ENCODE measurements at places on chromosomes 11 and 22.

GRCh38 chr22:23121424-23121823 is 20.4 kb downstream of the RSPH14 start:
- DNase-seq = no peak

DNA sequence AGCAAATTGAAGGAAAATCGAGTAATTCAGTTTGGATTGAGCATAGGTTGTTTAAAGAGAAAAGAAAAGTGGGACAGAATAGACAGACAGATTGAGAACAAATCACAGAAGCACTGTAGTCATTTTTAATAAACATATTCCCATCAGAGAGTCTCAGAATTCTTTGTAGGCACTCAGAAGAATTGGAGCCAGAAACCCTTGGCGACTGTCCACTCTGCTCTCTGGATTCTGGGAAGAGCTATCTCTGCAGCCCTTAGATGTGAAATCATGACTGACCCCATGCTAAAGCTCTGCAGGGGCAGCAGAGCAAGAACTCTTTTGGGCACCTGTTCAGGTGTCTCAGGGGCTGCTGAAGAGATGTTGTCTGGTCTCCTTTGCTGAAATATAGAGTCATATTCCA is 223.7 kb upstream of the KIRREL3 start:
- no peak for DNase-seq

DNA sequence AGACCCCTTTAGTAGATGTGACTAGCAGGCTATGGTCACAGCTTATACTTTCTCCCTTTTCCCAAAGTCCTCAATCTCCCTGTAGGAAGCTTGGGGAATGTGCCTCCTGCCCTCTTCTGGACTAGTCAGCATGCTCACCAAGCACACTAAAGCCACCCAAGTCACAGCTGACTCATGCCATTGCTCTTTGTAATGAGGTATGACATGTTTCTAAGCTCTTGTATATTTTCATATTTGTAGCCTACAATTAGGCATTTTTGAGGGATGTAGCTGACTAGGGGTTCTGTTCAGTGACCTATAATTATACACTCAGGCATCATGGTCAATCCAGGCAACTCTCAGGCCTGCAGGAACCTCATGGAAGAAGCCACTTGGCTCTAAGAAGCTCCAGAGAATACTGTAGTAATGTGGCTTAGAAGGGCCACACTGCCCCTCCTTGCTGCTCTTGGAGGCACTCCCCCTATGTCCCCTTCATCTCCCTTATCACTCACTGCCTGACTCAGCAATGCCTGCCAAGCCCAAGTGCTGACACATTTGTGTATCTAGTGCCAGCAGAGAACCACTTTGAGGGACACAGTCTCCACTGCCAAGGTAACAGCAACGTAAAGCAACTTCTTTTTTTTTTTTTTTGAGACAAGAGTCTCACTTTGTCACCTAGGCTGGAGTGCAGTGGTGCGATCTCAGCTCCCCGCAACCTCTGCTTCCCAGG is 86.2 kb downstream of the RPL27A start:
- DNase-seq = no peak

GRCh38 chr11:124834526-124835180 is 30.6 kb upstream of the ROBO3 start:
- DNase-seq = no peak

DNA sequence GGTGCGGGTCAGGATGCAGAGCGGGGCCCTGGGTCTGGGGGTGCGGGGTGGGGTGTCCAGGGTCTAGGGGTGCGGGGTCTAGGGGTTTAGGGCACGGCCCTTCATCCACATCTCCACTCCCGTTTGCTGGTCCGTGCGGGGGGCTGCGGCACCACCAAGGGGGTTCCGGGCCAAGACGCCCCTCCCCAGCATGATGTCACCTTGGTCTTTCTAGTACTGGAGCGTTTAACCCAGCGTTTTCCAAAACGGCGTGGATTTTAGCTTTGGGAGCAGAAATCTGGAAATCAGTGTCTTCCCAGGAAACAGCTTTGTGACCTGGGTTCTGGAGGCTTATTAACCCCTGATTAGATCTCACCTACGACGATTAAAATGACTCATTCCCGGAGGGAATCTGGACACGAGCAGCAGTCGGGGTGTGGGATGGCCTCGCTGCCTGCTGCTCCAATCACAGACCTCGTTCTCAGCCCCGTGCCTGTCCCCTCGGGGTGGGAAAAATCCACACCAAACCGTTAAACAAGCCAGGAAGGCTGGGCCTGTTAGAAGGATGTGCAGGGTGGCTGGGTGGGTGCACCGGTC is 759 bp downstream of the AP2A2 start:
- DNase-seq = peak; percentile 25

- no peak for DNase-seq
Measured at GRCh38 chr11:129643031-129643721, 172.5 kb upstream of the TMEM45B start.

DNA sequence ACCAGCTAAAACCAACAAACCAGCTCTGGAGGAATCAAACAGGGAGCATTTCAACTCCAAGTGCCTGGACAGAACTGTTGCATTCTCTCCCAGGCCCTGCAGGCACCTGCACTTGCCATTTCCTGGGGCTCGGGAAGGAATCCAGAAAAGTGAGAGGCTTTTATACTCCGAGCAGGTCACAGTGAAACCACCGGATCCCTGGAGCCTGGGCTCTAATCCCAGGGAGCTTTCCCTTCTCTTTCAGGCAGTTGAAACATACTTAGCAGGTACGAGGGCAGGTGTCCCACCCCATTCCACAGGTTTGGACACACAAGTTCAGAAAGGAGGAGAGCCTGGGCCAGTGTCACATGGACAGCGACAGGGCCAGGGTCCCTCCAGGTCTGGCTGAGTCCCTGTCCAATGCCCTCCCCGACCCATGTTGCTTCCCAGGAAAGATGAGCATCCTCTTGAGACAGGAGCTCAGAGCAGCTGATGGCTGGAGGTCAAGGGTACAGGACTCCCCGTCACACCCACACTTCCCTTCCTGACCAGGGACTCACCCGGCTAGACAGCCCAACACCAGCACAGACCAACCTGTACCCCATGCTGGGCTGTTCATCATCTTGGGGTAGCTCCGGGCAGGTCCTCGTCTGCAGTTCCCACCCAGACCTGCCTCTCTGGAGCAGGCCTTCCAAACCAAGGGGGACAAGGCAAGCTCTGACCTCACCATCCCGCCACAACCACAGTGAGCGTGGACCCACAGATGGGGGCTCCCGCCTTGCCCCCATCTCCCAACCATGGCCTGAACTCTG is 49.9 kb upstream of the CD5 start:
- DNase-seq = no peak

- DNase-seq = no peak
Measured at GRCh38 chr22:40070701-40071100, 75.9 kb downstream of the FAM83F start.

DNA sequence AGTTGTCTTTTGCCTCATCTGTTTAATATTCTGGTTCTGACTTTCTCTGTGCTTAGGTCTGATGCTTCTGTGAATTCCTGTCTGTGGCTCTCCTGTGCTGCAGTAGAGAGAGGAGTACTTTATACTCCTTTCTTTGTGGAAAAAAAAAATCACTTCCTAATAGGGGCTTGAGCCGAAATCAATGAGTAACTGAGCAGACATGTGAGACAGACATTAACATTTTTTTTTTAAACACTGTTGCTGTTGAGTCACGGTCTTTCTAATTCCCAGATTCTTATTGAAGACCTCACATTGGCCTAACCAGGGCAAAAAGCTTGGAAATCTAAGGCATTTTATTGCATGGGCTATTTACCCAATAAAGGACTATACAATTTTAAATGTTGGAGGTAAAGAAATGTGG is 86.1 kb downstream of the GRM5 start:
- DNase-seq = no peak

- DNase-seq = no peak
Measured at GRCh38 chr11:70901951-70902521, 350.3 kb downstream of the SHANK2 start.

DNA sequence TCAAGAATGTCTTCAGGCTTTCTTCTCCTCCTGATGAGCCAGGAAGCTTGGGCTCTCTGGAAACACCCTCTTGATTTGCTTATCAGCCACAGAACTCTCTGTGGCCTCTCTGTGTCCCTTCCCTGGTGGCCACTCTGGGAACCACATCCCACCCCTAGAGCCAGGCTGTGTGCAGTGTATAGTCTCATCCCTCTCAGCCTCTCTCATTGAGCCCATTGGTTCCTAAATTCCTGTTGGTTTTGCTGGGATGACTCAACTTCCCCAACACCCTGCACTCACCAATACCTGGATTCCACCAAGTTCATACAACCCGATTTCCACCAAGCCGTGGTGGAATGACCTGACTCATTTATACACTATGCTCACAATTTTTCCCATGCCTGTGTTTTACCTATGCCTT is 5.2 kb downstream of the IRAG1 start:
- no peak for DNase-seq

DNA sequence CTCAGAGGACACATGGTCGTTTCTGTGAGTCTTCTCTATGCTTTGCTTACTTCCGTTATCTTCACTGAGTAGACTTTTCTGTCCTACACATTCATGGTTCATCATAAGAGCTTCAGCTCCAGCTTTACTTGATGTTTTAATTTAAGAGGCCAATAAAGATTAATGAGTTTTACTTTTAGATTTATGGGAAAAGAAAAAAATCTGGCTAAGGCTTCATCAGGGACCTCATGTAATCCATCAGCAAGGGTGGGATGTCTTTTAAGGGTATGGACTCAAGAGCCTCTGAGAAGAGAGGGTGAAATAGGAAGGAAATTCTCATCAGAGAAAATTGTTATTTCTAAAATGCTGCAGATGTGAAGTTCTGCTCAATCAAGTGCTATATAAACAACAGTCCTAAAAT is 963.0 kb upstream of the RAG2 start:
- no peak for DNase-seq

DNA sequence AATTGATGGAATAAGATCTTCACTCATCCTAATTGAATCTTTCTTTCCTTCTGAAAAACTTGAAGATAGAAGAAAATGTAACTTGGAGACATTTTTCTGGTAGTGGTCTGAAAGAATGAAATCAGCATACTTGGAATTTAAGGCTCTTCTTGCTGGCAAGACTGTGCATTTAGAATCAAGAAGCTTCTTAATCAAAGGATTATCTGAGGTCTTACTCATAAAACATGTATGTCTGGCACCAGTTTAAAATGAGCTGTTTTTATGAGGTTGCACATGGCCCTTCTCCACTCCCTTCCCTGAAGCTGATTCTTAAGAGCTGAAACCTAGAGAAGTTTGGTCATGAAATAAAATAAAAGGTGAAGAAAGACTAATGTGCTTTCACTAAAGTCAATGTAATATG is 77.3 kb downstream of the ARHGEF12 start:
- DNase-seq = no peak

DNA sequence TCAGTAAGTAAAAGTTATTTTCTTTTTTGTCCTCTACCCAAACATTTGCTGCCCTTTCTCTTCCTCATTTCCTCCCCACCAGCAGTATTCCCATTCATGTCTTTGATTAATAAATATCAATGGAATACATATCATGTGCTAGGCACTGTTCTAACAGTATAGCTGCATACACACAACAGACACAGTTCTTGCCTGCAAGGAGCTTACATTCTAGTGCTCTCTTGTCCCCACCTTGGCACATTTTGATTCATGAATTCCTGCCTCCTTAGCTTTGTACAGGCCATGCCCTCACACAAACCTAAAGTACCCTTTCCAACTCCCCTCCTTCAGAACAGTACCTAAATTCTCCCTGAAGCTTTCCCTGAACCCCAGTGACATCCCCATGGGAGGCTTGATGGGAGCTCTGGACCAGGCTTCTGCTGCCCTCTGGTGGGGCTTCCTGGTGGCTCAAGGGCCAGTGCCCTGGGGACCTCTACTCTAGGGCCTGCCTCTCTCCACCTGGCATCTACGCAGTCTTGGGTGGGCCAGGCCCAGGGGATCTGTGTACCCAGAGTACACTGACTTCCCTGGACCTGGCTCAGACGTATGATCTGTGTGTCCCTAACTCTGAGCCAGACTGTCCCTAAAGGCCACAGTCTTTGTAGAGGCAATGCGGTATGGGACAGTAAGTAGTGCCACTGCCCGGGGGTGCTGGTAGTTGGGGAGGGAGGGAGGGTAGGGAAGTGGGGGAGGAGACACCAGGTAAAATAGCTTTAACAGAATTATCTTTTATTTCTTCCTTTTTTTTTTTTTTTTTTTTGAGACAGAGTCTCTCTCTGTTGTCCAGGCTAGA is 14.1 kb downstream of the RPS13 start:
- DNase-seq = no peak

- DNase-seq = no peak
Measured at GRCh38 chr11:45362636-45363035, 76.5 kb upstream of the SYT13 start.

- peak; percentile 15 for DNase-seq
Measured at GRCh38 chr22:17266251-17266971, 47.2 kb upstream of the ADA2 start.

- no peak for DNase-seq
Measured at GRCh38 chr11:30774496-30775232, 188.5 kb upstream of the MPPED2 start.

DNA sequence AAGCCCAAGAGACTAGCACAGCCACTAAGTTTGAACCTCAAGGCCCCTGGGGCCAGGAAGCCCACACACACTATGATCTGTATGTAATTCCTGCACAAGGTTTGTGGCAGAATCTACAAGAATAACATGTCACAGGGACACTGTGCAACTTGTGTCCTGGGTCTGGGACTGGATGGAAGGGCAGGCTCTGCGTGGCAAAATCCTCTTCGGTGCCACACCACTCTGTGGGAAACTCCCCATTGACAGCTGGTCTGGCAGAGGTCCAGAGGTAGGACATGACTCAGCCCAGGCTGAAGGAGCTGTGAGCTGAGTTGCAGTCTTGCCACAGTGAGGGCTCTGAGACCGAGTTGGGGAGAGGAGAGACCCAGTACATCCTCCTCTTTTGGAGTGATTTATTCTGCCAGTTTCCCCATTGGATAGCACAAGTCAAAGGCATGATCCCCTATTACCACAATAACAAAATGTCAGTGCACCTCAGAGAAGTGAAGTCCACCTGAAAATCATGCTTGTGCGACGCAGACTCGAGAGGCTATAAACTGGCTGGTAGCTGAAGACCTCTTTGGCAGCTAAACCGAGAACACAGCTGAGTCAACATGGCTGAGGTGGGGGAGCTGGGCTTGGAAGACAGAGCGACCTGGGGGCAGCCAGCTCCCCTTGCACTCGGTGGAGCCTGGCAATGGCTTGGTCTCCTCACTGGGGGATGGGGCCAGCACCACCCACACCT is 23.3 kb upstream of the SERPIND1 start:
- peak; percentile 17 for DNase-seq

DNA sequence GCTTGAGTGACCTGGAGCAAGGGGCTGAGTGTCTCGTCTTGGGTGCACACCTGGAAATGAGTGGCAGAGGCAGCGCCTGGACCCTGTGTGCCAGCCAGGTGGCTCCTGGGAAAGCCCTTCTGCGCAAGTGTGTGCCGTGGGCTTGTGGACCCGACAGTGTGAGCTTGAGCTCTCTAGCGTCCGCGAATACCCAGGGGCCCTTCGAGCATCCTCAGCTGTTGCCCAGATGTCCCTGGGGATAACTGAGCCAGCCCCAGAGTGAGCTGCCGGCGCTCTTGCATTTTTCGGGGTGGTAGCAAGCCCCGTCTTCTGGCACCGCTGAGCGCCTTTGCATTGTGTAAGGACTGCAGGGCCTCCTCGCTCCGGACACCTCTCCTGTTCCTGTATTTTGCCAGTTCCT is 399.2 kb downstream of the TBC1D22A start:
- DNase-seq = no peak
